ENCODE measurements at places on chromosomes 11 and 22. TPM values are rescaled to one million over a fixed set of nuclear protein-coding genes. Genes with fewer than 3 reads are reported as not detected.

LUZP2 gene
- total RNA-seq: 1.8 TPM

CDC45 gene
- 1.3 TPM for total RNA-seq

GSC2 gene
- not detected for total RNA-seq

DLG2 gene
- 2.8 TPM for total RNA-seq

HBE1 gene
- total RNA-seq: not detected

VPREB1 gene
- not detected for total RNA-seq

DNA sequence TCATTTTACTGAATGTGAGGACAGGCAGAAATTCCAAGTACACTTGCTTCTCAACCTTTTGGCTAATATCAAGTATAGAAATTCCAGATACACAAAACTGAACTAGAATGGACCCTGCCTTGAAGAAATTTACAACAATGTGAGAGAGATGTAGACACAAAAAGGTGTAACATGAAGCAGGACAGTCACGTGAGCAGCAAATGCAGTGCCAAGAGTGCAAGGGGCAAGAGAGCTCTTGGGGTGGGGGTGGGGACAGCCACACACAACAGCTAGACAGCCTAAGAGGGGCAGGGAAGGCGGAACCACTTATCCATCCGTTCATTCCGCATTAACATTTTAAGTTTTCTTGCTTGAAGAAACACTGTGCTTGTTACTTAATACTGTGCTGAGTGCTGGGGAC is 28.9 kb downstream of the PLEKHA7 start:
- no peak for DNase-seq

DNA sequence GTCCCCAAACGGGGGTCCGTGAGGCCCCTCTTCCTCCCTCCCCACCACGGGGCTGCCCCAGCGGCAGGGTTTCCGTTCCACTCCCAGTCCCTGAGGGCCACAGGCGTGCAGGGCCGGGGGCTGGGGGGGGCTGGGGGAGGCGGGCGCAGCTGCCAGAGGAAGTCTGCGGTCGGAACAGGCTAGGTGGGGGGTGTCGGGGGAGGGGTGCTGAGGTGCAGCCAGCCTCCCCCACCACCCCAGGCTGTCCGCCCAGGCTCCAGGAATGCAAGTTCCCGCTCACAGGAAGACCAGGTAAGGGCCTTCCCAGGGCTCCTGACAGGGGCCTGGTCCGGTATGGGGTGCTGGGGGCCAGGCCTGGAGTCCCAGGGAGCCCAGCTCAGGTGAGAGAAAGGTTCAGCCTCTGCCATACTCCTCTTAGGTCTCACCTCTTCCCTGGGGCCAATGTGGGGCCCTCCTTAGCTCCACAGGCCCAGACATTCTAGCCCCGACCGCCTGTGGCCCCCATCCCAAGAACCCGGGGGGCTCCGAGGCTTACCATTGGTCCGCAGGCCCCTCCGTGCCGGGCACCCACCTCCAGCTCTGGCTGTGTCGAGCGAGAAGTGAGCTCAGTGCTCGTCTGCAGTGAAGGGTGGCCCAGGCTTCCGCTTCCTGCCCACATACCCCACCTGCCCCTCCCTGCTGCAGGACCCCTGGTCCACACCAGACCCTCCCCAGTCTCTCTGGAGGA is at the start of gene PTPRCAP:
Gene PTPRCAP (minus strand): TSS at position 601 of the 727 bp plus-strand sequence. CDS start 63 bp downstream, at position 538.
- DNase-seq: no peak

- no peak for DNase-seq
Measured at GRCh38 chr11:3825473-3826154, 15.1 kb downstream of the RHOG start.

- DNase-seq: no peak
Measured at GRCh38 chr11:2215561-2216399, 44.2 kb upstream of the TH start.

GRCh38 chr22:50482107-50483074 is 1.0 kb downstream of the ADM2 start:
- DNase-seq: no peak

DNA sequence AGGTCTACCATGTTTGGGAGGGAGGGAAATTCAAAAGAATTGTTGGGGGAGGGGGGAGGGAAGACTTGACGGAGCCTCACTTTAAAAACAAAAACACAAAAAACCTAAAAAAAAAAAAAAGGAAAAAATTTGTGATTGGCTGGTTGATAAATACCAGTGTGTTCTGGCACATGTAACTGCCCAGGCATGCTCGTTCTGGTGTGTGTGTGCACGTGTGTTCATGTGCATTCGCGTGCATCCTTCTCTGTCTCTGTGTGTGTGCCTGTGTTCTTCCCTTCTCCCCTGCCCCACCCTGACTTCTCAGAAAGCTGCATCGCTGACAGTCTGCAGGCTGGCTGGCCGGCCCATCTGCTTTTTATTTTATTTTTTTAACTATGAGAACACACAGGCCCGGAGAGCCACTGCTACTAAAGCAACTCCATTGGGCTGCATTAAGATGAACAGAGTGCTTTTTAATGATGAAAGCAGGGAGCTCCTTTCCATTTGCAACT is 22.6 kb upstream of the ADSL start:
- DNase-seq: no peak

Measured in astrocyte (in vitro differentiated cells and primary cell).